ENCODE measurements at places on chromosomes 16 and 17. TPM values are rescaled to one million over a fixed set of nuclear protein-coding genes. Genes with fewer than 3 reads are reported as not detected.

- no peak for DNase-seq
These were observed 55.0 kb downstream of the VAT1L start for GRCh38 chr16:77843405-77843804.

- no peak for DNase-seq
These were observed 177.0 kb upstream of the IRX6 start for GRCh38 chr16:55146966-55147365.

DNA sequence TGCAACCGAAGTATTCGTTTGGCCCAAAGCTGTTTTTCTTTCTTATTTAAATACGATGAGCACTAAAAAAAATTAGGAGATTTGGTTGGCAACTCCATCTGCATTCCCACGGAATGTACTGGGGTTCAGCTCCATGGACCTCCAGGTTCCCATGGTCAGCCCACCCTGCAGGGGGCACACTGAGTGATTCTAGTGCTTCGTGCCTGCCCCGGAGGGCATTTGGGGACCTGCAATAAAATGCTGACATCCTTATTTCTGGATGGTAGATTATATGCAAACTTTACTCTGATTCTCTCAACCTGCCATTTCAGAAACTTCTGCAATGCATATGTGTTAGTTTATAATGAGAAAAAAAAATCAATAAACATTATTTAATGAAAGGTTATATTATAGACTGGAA lies 339.4 kb downstream of the XYLT1 start:
- no peak for DNase-seq

DNA sequence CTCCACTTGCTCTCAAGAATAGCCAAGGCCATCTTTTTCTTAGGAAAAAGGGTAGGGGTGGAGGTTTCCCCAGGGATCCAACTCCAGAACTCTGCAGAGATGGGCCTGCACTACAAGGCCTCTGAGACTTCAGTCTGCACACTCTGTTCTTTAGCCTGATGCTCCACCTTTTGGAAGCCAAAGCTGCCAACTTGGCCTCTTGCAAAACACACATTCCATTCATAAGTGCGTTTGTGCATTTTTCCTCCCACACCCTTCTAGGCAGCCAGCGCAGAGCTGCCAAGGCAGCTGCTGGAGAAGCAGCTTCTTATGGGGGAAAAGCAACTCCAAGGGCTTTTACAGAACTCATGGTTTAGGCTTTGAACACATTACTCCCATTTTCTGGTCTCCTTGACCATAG lies 45.3 kb downstream of the REXO5 start:
- no peak for DNase-seq

- no peak for DNase-seq
These were observed 92.6 kb downstream of the DNAH17 start for GRCh38 chr17:78484271-78485246.

- DNase-seq = no peak
These were observed 2.5 kb upstream of the GJD3 start for GRCh38 chr17:40366861-40367518.

Gene TEKT5
- 0.52 TPM for total RNA-seq

Measured in type B pancreatic cell (in vitro differentiated cells).